ENCODE measurements at places on chromosomes 3 and 15.

DNA sequence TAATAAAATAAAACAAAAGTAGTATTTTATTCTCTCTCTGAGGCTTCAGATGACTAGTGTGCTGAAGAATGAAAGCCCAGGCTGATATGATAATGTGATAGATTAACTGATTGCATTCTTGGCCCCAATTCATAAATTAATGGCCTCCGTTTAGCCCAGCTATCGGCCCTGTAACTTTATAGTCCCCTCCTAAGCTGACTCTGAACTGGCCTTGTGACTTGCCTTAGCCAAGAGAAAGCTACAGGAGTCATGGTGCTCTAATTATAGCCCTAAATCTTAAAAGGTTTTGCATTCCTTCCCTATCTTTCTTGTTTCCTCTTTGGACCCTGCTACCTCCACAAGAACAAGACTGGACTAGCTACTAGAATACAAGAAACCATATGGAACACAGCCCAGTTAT lies 123.2 kb upstream of the EPHA3 start:
- no peak for DNase-seq

DNA sequence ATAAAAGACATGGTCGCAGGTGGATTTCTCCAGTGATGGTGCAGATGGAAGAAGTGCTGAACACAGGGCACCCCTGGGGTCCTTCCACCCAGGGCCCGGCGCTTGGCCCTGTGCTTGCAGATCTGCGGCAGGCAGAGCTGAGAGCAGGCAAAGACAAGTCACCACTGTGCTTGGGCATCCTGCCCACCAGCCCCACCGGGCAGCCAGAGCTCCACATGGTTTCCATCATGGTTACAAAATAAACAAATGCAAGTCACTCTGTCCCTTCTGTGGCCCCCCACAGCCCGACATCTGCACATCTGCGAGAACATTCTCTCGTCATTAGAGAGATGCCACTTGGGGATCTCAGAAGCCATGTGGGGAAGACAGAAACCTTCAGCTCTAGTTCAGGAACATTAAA lies 37.6 kb upstream of the SFMBT1 start:
- DNase-seq: peak; percentile 32

GRCh38 chr15:36024031-36024688 lies 478.2 kb upstream of the DPH6 start:
- DNase-seq: peak; percentile 39

- DNase-seq: no peak
These were observed 116.4 kb downstream of the IL5RA start for GRCh38 chr3:2993736-2994135.

GRCh38 chr3:7667774-7668173 lies 806.9 kb downstream of the GRM7 start:
- DNase-seq: no peak

DNA sequence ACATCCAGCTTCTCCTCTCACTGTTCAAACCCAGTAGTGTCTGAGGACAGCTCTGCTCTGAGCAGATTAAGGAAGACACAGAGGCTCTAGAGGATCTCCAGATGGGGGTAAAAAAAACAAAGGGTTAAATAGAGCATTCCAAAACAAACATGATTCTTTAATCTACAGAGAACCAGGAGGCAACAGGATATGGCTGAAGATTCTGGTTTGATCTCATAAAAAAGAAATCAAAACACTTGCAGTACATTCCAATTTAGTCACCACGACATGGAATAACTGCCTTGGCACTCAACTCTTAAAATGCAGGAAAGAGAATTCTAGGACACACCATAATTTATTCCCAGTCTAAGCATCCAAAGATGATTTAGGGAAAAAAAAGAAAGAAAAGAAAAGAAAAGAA lies 32.0 kb downstream of the TM4SF4 start:
- DNase-seq: no peak

GRCh38 chr3:129425213-129425612 lies 3.2 kb downstream of the EFCAB12 start:
- no peak for DNase-seq

- no peak for DNase-seq
These were observed 72.8 kb downstream of the PPM1L start for GRCh38 chr3:160828880-160829279.

- DNase-seq: no peak
These were observed 5.8 kb upstream of the ATP11B start for GRCh38 chr3:182787302-182788036.

GRCh38 chr3:69352305-69353087 lies 33.4 kb downstream of the FRMD4B start:
- no peak for DNase-seq

- no peak for DNase-seq
These were observed 34.8 kb downstream of the CCNL1 start for GRCh38 chr3:157125101-157125500.

- DNase-seq: no peak
These were observed 47.3 kb downstream of the CRABP1 start for GRCh38 chr15:78387246-78388037.

DNA sequence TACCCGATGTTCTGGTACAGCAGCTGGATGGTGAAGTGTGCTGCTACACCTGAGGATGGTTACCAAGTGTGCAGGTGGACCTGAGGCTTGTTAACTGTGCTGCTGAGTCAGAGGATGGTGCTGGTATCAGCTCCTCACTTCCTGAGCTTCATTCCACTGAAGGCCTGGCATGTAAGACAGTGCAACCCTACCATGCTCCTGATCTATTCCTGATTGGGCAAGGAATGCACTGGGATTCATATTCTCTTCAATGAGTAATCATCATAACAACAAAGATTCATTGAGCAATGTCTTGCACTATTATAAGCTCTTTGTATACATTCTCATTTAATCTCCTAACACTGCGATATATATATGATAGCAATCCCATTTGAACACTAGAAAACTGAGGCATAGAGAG lies 62.9 kb upstream of the THSD4 start:
- no peak for DNase-seq

- DNase-seq: no peak
These were observed 215.9 kb downstream of the THSD4 start for GRCh38 chr15:71331173-71331572.

GRCh38 chr3:152318512-152318911 lies 49.8 kb downstream of the MBNL1 start:
- DNase-seq: no peak

DNA sequence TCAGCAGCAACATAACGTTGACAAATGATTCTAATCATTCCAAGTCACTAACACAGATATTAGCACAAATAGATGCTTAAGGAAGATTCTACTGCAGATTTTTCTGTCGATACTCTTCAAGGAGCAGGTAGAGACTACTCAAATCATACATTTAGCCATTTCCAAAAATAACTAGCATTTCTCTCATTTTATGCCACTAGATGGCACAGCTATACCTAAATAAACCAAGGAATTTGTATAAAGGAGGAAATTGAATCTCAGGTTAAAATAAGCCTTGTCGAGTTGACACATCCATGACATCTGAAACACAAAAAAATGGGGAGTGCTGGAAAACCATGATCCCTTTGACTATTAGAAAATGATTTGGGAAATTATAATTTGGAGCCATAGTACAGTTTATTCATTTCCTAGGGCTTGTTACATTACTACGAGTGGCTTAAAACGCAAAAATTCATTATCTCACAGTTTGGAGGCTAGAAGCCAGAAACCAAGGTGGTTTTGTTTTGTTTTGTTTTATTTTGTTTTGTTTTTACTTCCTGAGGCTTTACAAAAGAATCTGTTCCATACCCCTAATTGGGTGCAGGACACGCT lies 59.5 kb upstream of the STRIT1 start:
- DNase-seq: no peak

- DNase-seq: no peak
These were observed 136.0 kb downstream of the HCN4 start for GRCh38 chr15:73232776-73233175.

DNA sequence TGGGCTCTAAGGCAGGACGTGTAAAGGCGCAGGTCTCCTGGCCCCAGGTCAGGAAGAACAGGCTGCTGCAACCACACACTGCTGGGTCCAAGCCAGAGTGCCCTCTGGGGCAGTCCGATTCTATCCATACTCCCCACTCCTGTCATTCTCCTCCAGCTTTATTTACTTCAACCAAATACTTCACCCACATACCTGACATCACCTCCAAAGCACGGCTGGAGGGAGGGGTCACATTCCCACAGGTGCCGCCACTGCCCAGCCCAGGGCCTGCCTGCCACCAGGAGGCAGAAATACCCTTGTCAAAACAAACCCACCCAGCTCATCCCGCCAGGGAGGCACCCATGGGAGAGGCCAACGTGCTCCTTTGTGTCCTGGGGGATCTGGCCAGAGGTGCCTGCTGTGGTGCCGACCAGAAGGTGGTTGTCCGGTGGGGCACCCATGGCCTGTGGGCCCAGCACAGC lies 100.4 kb downstream of the DAPK2 start:
- no peak for DNase-seq

- DNase-seq: no peak
These were observed 36.4 kb downstream of the ST8SIA2 start for GRCh38 chr15:92430069-92430440.

DNA sequence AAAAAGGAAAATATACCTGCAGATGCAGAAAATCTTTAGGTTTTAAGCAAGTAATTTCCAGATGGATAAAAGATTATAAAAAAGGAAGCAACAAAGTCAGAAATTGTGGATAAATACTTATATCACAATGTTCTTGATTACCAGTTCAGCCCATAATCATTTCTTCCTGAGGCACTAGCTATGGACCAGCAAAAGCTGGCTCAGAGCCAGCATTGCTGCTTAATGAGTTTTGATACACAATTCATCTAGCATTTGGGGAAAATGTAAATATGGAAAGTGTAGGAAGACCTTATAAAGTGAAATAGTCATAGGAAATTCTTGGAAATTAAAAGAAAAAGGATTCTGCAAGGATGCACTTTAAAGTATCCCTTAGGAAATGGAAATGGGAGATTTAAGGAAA lies 168.3 kb upstream of the GBE1 start:
- no peak for DNase-seq

DNA sequence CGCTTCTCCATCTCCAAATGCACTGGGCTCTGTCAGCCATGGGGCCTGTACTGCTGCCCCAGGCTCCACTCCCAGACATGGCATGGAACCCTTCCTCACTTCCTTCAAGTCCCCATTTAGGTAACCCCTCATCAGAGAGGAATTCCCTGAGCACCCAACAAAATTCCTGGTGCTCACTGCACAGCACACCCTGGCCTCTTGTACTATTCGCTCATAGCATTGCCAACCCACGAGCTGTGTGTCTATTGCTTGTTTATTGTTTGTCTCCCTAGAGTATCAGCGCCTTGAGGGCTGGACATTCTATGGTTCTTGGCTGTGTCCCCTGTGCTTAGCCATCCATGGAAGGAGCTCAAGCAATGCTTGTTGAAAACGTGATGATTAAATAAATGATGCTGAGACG lies 46.1 kb upstream of the SLCO2A1 start:
- DNase-seq: no peak

DNA sequence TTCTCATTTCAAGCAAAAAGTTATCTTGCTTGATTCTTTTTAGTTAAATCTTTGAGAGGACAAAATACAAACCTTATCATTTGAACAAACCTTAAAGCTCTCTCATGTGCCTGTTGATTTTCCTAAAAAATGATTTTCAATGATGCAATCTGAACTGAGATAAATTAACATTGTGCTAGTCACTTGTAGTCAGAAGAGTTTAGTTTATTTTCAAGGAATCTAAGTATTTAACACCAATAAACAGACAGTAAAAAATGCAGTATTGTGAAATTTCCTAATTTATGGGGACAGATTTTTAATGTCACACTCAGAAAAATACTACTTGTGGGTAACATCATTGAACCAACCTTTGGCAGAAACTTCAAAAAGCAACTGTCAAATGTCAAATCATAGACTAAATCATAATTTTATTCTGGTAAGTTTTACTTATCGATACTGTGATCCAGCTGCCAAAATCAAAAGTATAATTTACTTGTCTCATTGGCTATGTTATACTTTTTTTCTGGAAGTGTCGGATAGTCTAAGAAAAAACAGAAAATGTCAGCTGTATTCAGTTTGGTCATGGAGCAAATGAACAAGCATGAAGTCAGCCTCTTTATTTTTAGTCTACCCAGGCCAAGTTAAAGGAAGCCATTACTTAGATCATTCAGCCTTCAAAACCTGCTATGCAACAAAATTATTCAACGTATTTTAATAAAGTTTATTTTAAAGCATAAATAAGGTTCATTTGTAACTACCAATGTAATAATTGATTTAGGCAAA lies 52.4 kb upstream of the FNDC3B start:
- no peak for DNase-seq

DNA sequence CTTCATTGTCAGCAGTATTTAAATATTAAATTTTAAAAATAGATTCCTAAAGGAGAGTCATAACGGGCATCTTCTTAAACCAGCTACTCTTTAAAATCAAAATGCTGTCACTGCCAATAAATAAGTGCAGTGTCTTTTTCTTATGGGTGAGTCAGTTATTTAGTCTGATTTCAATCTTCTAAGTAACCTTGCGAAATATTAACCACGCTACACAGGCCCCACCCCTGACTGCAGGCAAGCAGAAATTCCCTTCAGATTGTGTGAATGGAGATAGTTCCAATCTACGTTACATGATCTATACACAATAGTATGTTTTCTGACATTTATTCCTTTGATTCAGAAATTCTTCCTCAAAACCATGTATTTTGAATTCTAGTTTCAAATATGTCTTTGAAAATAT lies 141.5 kb downstream of the GADL1 start:
- DNase-seq: no peak

GRCh38 chr3:130963878-130964277 lies 62.7 kb downstream of the ASTE1 start:
- peak; percentile 4 for DNase-seq

GRCh38 chr15:80659375-80659774 lies 35.7 kb upstream of the ABHD17C start:
- no peak for DNase-seq

DNA sequence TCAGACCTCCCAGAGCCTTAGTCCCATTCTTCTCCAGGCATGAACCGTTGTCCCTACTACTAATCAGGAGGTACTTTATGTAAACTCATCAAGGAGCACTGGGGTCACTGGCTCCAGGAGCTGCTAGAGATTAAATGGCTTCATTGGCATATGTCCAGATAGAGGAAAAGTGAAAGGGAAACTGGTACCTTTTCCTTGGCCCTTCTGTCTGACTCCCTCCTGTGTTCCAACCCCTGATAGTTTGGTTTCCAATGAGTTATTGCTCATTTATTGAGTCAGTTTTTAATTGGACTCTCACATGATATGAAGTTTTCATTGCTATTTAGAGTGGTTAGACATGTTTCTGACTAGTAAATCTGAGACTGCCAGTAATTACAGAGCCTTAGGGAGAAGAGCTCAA lies 130.5 kb upstream of the BFSP2 start:
- no peak for DNase-seq

- DNase-seq: no peak
These were observed 193.6 kb downstream of the UBE2E2 start for GRCh38 chr3:23396746-23397145.

DNA sequence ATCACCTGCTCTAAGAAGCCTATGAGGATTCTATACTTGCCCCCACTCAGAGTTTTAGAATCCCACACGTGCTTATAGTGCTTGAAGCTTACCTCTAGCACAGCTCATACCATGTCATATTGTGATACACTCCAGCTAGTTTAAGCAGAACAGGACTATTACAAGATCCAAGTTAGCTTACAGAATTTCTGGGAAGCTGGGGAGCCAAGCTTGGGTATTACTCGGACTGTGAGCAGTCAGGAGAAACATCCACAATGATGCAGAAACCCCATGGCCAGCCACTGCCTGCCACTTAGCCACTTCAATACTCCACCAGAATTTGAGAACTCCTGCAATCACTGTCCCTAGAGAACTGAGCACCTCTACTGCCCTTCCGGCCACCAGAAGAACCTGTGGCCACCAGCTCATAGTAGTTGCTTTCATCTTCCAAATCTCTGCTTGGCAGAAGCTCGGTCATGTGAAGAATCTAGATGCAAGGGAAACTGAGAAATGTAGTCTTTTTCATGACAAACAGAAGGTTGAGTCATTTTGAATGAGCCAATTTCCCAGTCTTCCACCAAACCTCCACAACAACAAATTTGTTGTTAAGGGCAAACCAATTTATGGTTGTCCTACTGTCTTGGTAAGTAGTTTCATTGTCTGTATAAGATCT lies 27.7 kb upstream of the SSR3 start:
- DNase-seq: no peak

Measured in head of caudate nucleus (tissue), 42 donors.